ENCODE measurements at places on chromosomes 5 and 9.
A peak's percentile ranks its signal among the peaks of the same experiment; 100 is the strongest.

DNA sequence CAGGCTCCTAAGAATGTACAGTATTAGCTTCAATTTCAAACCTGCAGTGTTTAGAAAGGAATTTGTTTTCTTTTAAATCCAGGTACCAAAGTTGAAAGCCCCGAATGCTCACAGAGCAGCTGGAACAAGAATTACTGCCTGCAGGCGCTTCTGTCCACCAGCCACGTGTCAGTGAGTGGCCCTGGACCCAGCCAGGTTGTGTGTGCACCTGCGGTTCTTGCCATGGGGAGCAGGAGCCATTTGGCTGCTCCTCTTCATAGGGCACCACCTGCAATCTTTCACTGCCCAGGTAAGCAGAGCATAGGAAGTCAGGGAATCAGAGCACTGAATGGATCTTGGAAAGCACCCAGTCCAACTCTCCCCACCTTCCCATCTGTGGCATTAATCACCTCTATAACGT is 79.5 kb upstream of the PIP5K1B start:
- no peak for DNase-seq

GRCh38 chr5:151465476-151465875 is 18.1 kb downstream of the SLC36A1 start:
- DNase-seq, result no peak

GRCh38 chr9:136119061-136119882 is 597 bp upstream of the TMEM250 start:
- DNase-seq, result peak; percentile 40

DNA sequence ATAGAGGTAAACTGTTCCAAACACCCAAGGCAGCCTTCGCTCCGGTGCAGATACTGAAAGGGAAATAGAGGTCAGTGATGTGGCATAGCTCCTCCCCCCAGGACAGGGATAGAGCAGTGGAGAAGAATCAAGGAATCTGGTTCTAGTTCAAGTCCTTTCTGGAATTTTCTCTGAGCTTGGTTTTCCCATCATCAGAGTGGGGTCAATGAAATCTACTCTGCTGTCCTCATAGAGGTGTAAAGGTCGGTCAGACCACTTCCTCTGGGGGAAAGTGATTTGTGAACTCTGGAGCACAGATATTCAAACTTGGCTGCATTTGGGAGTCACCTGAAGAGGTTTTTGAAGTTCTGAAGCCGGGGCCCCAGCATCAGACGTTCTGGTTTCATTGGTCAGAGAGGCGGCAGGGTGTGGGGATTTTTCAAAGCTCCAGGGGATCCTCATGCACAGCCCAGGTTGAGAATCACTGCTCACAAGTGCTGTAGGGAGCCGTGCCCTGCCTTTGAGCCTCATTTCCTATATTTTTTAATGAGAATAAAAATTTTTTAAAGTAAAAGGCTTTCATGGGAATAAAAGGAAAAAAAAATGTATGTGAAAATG is 105.7 kb upstream of the RAD23B start:
- DNase-seq, result no peak

DNA sequence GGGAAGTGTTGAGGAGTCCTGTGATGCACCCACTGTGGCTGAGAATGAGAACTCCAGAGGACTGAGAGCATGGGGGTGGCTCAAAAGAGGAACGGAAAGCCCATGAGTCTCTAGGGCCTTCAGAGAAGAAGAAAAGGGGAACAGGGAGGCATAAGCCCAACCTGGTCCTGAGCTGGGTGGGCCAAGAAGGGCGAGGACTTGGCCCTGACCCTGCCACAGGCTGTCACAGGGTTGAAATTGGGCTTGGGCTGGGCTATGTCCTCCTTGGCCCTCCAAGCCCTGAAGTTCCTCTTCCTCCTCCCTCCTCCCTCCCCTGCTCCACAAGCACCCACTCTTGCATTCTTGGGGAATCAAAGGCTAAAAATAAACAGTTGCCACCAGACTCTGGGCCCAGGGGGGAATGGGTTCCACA is 49.3 kb upstream of the PPARGC1B start:
- no peak for DNase-seq

GRCh38 chr9:70675868-70676370 is 261.5 kb upstream of the KLF9 start:
- DNase-seq, result no peak

DNA sequence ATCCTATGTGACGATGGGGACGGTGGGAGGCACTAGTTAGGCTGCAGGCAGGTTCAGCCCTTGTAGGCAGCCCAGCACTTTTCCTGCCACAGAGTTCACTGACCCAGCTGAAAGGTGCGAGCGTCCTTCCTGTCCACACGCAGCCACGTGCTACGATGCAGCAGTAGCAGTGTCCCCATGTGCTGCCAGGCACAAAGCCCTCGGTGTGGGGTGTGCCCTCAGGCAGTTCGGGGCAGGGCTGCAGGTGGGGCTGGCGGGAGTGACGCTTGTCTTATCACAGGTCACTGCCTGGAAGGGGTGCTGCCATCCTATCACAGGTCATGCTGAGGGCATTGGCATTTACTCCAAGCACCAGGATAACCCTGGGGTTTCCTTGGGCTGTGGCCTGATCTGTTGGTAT is 46.8 kb upstream of the CLPTM1L start:
- DNase-seq, result no peak

GRCh38 chr9:95077766-95078370 is 239.6 kb downstream of the FANCC start:
- DNase-seq, result no peak

DNA sequence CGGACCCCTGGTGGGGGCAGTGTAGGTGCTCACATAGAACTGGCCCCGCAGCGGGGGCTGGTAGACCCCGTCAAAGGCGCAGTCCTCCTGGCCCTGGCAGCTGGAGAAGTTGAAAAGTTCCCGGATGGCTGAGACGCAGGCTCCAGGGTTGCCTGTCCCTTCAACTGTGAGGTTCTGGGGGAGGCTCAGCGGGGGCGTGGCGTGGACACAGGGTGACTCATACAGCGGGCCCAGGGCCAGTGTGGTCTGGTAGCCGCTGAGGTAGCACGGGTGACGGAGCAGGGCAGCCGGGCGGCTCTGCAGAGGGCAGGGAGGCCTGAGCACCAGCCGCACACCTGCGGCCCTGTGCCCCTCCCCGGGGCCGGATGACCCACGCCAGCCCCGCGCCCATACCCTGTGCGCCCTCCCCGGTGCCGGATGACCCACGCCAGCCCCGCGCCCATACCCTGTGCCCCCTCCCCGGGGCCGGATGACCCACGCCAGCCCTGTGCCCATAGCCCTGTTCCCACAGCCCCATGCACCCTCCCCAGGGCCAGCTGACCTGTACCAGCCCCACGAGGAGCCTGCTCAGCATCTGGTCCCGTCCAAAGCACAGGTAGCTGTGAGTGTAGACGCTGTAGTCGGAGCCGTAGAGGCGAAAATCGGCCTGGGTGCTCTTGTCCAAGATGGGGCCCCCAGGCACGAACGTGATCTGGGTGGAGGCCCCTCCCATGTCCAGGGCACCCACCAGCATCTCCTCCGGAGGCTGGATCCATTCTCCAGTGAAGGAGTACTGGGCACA is 5.0 kb downstream of the ENTPD8 start:
- no peak for DNase-seq

GRCh38 chr5:107235167-107235566 is 435.6 kb downstream of the EFNA5 start:
- no peak for DNase-seq

DNA sequence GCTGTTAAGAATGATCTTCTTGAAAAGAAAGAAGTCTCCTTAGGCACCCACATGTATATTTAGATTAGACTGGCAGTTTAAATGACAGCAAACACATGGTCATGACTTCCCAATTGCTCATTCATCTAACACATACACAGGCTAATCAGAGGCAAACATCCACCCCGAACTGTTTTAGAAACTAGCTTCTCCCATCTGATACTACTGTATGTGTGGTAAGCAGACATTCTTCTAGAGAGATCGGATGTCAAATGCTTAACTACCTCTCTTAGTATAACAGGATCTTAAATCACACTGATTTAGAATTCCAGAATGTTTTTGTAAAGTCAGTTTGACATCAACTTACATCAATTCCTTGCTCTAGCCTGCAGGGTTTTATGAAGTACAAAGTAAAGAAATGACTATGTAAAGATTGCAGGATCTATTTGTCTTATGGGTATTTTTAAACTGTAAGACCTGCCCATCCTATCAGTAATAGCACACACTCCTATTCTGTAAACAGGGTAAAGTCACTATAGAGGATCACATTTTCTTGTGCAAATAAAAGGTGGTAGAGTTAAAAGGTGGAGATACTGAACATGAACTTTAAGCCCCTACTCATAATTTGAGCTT is 239.7 kb downstream of the MLLT3 start:
- DNase-seq, result peak; percentile 31

- DNase-seq, result no peak
Measured at GRCh38 chr9:127194881-127195713, 69.5 kb upstream of the GARNL3 start.

DNA sequence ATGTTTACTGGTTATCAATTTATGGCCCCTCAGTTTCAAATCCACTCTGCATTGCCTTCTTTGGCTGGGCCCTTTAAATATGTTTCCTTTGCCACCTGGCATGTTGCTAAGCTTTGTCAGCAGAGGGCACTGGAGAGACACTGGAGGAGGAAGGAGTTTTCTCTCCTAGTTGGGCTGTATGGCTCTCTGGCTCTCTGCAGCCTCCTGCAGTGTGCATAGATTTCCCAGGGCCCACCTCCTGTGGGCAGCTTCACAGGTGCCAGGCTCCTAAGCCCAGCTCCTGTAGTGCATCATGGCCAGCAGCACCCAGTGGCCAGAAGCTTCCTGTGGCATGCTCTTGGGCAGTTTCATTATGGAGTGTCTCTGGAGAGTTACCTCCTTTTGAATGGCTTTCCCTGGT is 23.3 kb downstream of the CAVIN4 start:
- peak; percentile 82 for DNase-seq

DNA sequence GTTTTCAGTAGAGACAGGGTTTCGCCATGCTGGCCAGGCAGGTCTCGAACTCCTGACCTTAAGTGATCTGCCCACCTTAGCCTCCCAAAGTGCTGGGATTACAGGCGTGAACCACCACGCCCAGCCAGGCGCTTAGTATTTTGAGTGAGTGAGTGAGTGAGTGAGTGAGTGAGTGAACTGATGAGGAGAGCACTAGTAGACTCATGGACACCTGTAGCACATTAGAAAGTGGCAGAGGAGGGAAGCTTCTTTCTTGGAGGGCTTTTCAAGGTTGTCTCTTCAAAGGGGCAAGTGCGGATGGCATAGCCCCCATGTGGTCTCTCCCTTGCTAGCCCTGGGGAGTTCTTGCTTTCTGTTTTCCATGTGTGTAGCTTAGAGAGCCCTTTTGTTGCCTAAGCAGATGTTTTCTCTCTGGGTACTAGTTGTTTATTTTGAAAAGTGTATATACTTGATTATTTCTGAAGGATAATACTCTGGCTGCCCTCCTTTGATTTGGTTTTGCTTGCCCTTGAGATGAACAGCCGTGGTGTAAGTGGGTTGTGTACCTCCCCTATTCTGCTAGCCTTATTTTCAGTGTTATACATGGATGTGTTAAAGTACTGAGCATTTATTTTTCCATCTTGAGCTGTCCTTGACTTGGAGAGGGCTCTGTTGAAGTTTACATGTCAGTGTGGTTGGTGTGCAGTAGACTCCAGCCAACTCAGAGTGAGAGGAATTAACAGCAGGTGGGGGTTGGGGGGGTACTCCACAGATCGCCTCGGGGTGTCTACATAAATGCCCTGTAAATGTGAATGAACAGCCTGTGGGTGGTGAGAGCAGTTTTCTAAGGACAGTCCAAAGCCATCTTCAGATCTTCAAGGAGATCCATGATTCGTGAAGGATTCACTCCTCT is 35.5 kb downstream of the PRRC2B start:
- DNase-seq, result no peak

DNA sequence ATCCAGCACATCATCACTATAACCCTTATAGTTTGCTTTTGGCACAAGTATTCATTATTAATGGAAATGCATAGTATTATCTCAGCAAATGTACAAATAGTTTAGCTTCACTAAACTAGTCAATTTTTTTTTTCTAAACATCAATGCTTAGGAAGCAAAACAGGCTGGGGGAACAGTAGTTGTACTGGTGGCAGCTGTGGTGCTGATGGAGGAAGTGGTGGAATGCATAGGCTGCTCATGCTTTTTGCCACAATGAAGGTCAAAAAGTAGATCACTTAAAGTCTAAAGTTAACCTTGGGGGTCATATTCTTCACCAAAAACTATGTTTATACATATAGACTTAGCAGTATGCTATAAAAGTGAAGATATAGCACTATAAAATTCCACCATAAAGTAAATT is 36.3 kb upstream of the CDKN2B start:
- DNase-seq, result no peak

All from NCI-H82 (cell line).